ENCODE measurements at places on chromosomes 2 and 18.

- DNase-seq, result no peak
Measured at GRCh38 chr2:223003191-223003590, 48.8 kb upstream of the KCNE4 start.

GRCh38 chr2:230160112-230160660 is 59.6 kb downstream of the SP110 start:
- peak; percentile 5 for DNase-seq

DNA sequence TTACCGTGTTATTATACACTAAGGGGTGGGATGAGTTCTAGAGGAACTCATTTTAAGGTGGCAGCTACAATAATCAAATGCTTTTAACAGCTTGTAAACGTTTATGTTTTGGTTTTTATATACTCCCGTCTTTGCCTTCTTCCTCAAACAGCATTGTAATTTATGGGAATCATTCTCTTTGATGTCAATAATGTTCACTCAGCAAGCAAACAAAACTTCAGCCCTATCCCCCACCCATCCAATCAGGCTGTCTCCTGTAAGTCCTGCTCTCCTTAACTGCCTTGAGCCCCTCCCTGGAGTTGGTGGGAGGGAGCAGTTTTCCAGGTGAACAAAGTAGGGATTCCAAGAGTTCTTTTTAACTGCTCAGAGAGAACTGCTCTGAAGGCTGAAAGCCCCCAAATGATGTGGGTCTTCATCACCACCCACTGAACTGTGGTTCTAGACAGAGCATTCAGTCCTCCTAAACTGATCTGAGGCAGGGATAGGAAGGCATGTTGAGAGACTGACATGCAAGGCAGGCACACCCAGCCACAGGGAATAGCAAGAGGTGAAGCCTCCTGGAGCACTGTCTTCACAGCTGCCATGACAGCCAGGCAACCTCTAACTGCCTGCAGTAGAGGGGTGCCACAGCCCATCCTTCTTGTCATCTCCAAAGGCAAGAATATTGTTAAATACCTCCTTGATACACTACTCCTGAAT is 17.5 kb downstream of the MYO5B start:
- DNase-seq, result no peak

GRCh38 chr2:240622060-240622411 is 3.2 kb upstream of the GPR35 start:
- no peak for DNase-seq

DNA sequence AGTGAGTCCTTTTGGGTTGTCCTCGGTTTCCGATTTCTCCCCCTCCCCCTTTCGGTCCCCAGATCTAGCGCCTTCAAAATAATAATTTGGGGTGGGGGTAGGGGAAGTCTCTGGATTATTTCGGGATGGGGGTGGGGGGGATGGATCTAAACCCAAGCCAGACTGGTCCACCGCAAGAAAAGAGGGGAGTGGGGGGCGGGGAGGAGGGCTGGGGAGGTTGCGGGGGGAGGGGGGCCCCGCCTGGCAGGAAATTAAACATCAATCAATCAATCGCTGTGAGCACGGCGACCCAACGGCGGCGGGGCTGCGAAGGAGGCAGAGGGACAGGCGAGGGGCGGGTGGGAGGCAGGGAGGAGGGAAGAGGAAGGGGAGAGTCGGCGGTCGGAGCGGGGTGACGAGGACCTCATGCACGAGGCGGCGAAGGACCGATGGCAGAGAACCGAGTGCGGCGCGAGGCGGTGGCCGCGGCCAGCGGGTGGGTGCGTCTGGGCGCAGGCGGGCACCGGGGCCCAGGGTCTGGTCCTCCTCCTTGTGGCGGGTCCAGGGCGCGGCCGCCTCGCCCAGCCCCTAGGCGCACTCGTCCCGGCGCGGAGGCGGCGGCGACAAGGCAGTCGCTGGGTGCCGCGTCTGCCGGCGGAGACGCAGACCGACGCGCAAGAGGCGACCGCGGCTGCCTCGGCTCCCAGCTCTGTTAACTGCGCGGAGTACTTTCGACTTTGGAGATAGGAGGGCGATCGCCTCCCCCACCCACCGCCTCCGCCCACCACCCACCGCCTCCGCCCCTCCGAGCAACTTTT is 468 bp upstream of the SATB2 start:
- no peak for DNase-seq

DNA sequence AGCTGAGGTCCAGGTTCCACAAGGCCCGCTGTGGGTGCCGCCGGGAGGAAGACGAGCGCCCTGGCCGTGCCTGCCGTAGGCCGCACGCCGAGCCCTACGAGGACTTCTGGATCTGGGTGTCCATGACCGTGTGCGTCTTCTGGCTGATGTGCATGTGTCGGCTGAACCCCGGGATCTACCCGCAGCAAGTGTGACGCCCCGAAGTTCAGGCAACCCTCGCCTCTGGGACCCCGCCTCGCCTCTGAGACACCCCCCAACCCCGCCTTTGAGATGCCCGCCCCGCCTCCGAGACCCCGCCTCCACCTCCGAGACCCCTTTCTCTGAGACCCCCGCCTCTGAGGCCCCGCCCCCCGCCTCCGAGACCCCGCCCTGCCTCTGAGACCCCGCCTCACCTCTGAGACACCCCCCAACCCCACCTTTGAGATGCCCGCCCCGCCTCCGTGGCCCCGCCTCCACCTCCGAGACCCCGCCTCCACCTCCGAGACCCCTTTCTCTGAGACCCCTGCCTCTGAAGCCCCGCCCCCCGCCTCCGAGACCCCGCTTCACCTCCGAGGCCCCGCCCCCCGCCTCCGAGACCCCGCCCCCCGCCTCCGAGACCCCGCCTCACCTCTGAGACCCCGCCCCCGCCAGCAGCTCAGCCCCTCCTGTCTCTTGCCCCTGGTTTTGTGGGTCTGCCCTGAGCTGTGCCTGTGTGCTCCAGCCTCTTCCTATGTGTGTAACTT is 3.7 kb downstream of the RTP5 start:
- no peak for DNase-seq

DNA sequence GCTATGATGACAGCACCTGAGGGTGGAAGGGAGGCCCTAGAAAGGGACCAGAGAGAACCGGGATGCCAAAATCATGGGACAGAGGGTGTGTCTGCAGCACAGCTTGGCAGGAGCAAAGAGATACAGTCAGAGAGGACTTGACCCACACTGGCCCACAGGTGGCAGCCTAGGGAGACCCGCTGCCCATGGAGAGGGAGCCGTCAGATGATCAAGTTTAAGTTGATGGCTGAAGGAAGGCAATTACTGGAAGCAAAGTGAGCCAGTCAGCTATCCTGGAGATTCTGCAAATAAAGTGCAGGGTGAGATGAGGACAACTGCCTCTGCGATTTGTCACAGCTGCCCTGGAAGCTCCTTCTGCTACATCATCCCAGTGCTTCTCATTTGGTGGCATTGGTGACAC is 74.0 kb downstream of the CMPK2 start:
- no peak for DNase-seq

DNA sequence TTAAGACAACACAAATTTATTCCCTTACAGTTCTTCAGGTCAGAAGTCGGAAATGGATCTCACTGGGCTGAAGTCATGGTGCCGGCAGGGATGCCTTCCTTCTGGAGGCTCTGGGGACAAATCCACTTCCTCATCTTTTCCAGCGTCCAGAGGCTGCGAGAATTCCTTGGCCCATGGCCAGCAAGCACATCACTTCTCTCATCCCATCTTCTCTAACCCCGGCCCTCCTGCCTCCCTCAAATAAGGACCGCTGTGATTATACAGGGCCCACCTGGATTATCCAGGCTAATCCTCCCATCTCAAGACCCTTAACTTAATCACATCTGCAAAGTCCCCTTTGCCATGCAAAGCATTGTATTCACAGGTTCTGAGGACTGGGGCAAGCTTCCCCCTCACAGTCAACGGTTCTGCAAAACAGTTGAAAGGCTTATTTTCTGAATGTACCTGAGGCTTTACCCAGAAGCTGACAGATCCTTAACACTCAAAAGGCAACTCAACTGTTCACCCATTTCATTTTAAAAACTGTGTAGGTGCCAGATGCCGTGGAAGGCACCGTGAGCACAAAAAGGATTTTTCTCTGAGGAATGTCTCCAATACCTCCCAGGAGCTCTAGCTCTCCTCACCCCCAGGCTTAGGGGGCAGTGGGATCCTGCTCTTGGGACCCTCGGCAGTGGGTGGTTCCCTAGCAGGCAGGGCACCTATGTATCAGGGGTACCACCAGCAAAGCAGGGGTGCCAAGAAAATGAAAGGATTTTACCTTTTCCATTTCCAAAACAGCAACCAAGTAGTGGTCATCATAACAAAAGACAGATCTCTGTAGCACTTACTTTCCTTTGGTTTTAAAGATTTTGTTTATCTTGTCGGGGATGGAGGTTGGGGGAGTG is 84.0 kb downstream of the KCTD1 start:
- DNase-seq, result no peak

- no peak for DNase-seq
Measured at GRCh38 chr18:38571651-38572050, 1006.1 kb upstream of the CELF4 start.

Data from GM12864 (cell line).